Upper lobe of right lung (tissue), 1 donor: ENCODE measurements at places on chromosomes 2 and 18. TPM values are rescaled to one million over a fixed set of nuclear protein-coding genes. Genes with fewer than 3 reads are reported as not detected.

DNA sequence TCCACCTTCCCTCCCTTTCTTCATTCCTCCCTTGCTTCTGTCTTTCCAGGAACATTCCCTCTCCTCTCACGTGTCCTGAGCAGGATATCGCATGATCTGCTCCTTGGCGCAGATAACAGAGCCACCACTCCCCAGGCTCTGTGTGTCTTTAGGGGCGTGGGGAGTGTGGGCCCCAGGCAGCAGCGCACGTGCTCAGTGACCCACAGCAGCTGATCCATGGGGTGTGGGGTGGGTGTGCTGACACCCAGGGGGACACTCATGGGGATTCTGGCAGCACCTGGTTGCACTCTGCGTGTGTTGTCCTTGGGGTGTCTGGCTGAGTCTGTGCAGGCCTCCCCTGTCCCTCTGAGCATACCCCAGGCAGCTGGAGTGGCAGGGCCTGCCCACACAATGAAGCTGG lies 9.9 kb upstream of the FOSL2 start:
- no peak overlapping the region for H3K4me3 ChIP-seq
- no peaks in the 10 kb centered on the region for H3K36me3 ChIP-seq
- H3K4me1 ChIP-seq = peaks cover 17% of the 10 kb centered on the region
- no peaks in the 10 kb centered on the region for H3K27me3 ChIP-seq

DNA sequence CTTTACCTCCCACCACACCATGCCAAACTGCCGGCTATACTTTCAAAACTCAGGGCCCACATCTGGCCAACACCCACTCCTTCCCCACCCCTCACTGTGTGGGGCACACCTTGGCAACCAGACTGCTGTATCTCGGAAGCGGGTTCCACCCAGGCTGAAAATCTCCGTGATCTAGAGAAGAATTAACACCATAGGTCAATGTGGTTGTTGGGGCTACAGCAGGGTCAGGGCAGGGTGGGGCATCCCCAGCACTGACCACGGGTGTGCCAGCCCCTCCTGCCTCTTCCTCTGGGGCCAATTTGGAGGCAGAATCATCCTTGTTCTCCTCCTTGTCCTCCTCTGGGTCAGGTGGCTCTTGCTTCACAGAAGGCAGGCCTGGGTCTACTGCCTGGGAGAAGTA lies 6.3 kb upstream of the CFAP53 start:
- H3K4me3 ChIP-seq = no peak overlapping the region
- H3K27ac ChIP-seq = no peak overlapping the region
- H3K4me1 ChIP-seq = no peaks in the 10 kb centered on the region
- DNase-seq = no peak
- no peaks in the 10 kb centered on the region for H3K27me3 ChIP-seq

The HDHD2 gene
- total RNA-seq = 38.2 TPM

The WNT10A gene
- 0.90 TPM for total RNA-seq

The COA5 gene
- 26.6 TPM for total RNA-seq

DNA sequence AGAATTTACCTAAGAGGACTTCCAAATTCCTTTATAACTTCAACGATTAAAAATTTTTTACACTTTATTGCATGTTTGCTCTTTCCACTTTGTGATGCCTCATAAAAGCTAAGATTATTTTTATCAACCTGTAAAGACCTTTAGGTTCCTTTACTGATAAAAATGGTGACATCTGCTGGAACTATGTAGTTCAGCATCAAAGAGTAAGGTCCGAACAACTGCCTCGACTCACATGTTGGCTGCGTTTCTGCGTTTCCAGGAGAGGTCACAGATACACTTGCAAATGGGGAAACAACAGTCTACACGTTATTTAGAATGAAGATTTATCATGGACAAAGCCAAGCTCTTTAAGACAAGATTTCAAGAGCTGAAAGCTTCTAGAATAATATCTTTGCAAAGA lies 18.8 kb upstream of the TMX3 start:
- no peak overlapping the region for H3K27ac ChIP-seq
- no peak for DNase-seq
- no peak overlapping the region for H3K4me3 ChIP-seq
- no peaks in the 10 kb centered on the region for H3K4me1 ChIP-seq

- DNase-seq = no peak
- H3K4me3 ChIP-seq = no peak overlapping the region
- H3K27ac ChIP-seq = peak overlapping the region; percentile 58
- H3K27me3 ChIP-seq = no peaks in the 10 kb centered on the region
- no peaks in the 10 kb centered on the region for H3K36me3 ChIP-seq
Measured at GRCh38 chr18:23356915-23357601, 96.0 kb upstream of the RIOK3 start.
